ENCODE measurements at places on chromosomes 4 and X.
A peak's percentile ranks its signal among the peaks of the same experiment; 100 is the strongest.

GRCh38 chr4:182928061-182928460 lies 10.9 kb upstream of the DCTD start:
- DNase-seq, result no peak
- H3K4me1 ChIP-seq, result peaks cover 3% of the 10 kb centered on the region
- H3K36me3 ChIP-seq, result no peaks in the 10 kb centered on the region
- H3K27me3 ChIP-seq, result peaks cover 5% of the 10 kb centered on the region
- H3K27ac ChIP-seq, result no peak overlapping the region

- peak overlapping the region; percentile 100 for H3K27ac ChIP-seq
- DNase-seq, result peak; percentile 99
- peaks cover 3% of the 10 kb centered on the region for H3K4me1 ChIP-seq
- H3K4me3 ChIP-seq, result peak overlapping the region; percentile 99
- H3K36me3 ChIP-seq, result no peaks in the 10 kb centered on the region
Observed at GRCh38 chr4:102827674-102828496, 534 bp upstream of the UBE2D3 start.

GRCh38 chrX:111447298-111447697 lies 35.3 kb upstream of the DCX start:
- H3K36me3 ChIP-seq, result no peaks in the 10 kb centered on the region
- no peak overlapping the region for H3K4me3 ChIP-seq
- no peaks in the 10 kb centered on the region for H3K4me1 ChIP-seq
- DNase-seq, result no peak

DNA sequence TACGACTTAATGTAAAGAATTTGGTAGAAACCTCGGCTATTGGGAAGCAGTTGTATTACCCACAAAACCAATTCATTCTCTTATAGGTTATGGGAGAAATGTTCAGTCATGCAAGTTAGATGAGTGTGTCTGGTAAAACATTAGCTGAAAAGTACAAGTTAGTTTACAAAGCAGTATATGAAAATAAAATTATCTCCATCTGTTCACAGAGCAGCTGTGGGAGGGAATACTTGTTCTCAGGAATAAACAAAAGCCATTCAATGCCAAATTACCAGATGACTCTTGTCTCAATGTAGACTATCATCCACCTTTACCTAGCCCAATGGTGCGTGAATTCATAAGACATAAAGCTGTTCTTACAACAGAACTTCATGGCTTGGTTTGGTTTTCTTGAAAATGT lies 28.6 kb downstream of the STAP1 start:
- H3K4me3 ChIP-seq, result no peak overlapping the region
- H3K4me1 ChIP-seq, result no peaks in the 10 kb centered on the region
- no peaks in the 10 kb centered on the region for H3K27me3 ChIP-seq
- no peak overlapping the region for H3K27ac ChIP-seq
- H3K36me3 ChIP-seq, result no peaks in the 10 kb centered on the region

DNA sequence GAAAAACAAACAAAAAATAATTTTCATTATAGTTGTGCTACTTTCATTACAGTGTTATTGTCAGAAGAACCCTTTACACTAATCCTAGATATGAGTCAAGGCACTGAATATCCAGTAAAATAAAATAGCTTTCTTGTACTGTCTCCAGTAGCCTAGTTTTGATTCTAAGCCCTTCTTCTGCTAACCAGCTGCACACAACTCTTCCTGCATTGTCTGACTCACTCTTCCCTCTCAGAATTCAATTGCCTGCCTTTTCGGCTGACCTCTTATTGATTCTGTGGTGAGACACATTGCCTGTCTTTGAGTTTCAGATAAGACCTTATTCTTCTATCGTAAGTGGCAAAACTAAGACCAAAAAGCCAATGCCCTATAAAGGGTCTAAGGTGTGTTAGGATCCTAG lies 26.7 kb upstream of the PCDH18 start:
- DNase-seq, result no peak
- H3K4me3 ChIP-seq, result no peak overlapping the region
- no peaks in the 10 kb centered on the region for H3K36me3 ChIP-seq
- no peaks in the 10 kb centered on the region for H3K27me3 ChIP-seq
- no peak overlapping the region for H3K27ac ChIP-seq
- no peaks in the 10 kb centered on the region for H3K4me1 ChIP-seq

DNA sequence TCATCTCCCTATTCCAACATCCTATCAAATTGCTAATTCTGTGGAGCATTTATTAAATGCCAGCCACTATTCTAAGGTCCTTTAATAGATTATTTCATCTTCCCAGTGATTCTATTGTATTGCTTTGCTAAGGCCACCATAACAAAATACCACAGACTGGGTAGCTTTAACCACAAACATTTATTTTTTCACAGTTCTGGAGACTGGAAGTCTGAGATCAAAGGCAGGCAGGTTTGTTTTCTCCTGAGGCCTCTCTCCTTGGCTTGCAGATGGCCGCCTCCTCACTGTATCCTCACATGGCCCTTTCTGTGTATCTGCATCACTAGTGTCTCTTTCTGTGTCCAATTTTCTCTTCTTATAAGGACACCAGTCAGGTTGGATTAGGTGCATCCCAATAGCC lies 64.5 kb downstream of the CPE start:
- no peaks in the 10 kb centered on the region for H3K27me3 ChIP-seq
- no peaks in the 10 kb centered on the region for H3K36me3 ChIP-seq
- DNase-seq, result no peak
- no peaks in the 10 kb centered on the region for H3K4me1 ChIP-seq

GRCh38 chr4:8403173-8403753 lies 37.3 kb downstream of the ACOX3 start:
- no peak for DNase-seq
- no peaks in the 10 kb centered on the region for H3K27me3 ChIP-seq
- peaks cover 70% of the 10 kb centered on the region for H3K36me3 ChIP-seq
- no peak overlapping the region for H3K27ac ChIP-seq
- H3K4me1 ChIP-seq, result peaks cover 21% of the 10 kb centered on the region
- no peak overlapping the region for H3K4me3 ChIP-seq

DNA sequence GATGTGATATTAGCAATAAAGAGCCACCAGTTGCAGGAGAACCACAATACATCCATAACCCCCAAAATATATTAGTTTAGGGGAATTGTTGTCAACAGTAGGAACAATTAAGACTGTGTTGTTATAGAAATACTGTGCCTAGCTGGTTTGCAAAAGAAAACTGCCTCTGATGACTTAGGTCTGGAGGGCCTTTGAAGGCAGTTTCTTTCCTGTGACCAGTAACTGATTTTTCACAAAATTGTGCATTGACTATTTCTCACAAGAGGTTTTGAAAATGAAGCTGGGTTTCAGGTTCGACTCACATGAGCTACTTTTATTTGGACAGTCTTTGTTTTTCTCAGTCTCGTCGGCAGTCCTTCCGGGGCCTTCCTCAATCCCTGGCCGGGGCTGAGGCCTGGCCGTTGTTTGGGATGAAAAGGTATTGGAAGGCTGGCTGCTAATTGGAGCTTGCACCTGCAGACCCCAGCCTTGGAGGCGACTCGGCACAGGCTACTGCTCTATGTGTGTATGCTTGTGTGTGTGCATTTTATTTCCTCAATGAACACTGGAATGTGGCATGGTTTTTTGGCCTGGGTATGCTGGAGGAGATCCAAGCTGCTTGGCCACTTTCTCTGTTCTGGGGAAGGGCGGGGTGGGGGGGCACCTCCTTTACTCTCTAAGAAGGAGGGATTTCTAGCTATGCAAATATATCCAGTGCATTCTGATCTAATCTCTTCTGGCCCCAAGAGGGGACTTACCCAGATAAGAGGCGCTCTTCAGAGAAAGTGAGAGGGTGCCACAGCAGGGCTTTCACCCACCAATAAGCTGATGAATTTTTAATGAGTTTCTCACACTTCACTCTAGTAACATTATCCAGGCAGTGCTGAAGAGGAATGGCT lies 49.5 kb upstream of the LNX1 start:
- H3K4me3 ChIP-seq, result no peak overlapping the region
- no peaks in the 10 kb centered on the region for H3K36me3 ChIP-seq
- no peak overlapping the region for H3K27ac ChIP-seq
- no peaks in the 10 kb centered on the region for H3K27me3 ChIP-seq

DNA sequence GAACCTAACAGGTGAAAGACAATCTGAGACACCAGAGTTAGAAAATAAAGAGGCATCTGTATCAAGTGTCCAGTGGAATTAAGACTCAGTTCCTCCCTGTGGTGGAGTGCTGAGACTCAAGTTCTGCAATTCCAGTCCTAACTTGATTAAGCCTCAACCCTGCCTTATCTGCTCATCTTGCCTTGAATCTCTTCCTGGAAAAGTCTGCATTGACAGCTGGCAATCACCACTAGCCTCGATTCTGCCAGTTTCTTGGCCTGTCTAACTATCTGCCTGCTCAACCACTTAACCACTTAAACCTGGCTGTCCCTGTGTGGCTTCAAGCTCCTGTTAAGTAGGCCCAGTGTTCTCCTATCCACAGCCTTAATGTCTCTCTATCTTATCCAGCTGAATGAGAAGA lies 22.4 kb upstream of the NEIL3 start:
- H3K36me3 ChIP-seq, result no peaks in the 10 kb centered on the region
- H3K27ac ChIP-seq, result no peak overlapping the region
- DNase-seq, result no peak
- H3K4me1 ChIP-seq, result no peaks in the 10 kb centered on the region

GRCh38 chrX:22389556-22390179 lies 117.0 kb downstream of the CBLL2 start:
- no peaks in the 10 kb centered on the region for H3K36me3 ChIP-seq
- peak; percentile 8 for DNase-seq
- H3K4me1 ChIP-seq, result no peaks in the 10 kb centered on the region
- peaks cover 2% of the 10 kb centered on the region for H3K27me3 ChIP-seq

DNA sequence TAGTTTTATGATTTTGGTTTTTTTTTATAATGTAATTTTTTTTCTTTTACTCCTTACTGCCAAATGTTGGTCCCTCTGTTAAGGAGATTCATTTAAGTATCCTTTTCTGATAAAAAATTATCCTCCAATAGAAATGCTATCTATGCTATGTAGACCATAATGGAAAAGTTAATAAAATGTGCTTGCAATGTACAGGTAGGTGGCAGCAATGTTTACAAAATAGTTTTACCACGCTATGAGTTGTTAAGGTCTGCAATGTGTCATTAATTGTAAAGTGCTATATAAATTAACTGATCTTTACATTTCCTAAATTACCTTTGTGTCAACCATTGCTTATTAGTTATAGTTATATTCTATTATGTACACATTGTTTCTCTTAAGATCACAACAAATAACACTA lies 3.8 kb upstream of the CENPC start:
- H3K4me3 ChIP-seq, result no peak overlapping the region
- no peaks in the 10 kb centered on the region for H3K27me3 ChIP-seq
- no peaks in the 10 kb centered on the region for H3K36me3 ChIP-seq
- no peak overlapping the region for H3K27ac ChIP-seq

DNA sequence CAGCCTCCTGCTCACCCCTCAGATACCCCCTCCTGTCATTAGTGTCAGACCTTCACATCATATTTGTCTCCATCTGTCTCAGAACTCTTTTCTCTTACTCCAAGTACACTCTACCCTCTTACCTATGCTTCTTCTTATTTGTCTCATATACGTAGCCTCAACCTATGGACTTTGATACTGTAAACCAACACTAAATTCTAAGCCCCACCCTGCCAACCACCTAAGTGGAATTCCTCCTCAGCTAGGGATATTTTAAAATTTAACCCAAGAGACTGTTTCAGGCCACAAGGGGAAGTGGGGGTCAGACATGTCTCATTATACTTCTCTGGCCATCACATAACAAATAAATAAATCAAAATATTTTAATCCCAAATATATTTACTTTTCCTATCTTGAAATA lies 778.1 kb upstream of the GRID2 start:
- no peak overlapping the region for H3K4me3 ChIP-seq
- no peak for DNase-seq
- no peaks in the 10 kb centered on the region for H3K27me3 ChIP-seq
- H3K4me1 ChIP-seq, result no peaks in the 10 kb centered on the region
- H3K36me3 ChIP-seq, result no peaks in the 10 kb centered on the region
- H3K27ac ChIP-seq, result no peak overlapping the region

- no peaks in the 10 kb centered on the region for H3K36me3 ChIP-seq
- H3K27me3 ChIP-seq, result no peaks in the 10 kb centered on the region
- H3K4me1 ChIP-seq, result no peaks in the 10 kb centered on the region
- DNase-seq, result no peak
- H3K27ac ChIP-seq, result no peak overlapping the region
Observed at GRCh38 chr4:48603366-48604003, 113.4 kb downstream of the ZAR1 start.

DNA sequence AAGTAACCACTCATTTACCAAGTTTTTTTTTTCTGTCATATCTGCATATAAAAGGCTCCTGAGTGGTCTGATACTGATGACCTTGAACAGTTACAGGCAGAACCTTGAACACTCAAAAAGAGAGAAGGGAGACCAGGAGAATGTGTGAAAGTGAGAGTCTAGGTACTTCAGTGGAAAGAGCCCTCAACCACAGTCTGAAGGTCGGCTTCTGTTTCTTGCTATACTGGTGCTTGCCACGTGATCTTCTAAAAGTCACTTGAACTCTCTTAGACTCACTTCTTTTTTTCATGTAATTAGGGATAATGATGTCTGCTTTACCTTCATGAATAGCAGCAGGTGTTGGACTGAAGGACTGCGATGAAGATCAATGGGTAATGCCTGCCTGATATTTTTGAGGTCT lies 22.8 kb downstream of the GABRB1 start:
- H3K27ac ChIP-seq, result no peak overlapping the region
- no peaks in the 10 kb centered on the region for H3K4me1 ChIP-seq
- no peaks in the 10 kb centered on the region for H3K27me3 ChIP-seq

GRCh38 chr4:170887396-170887795 lies 797.6 kb upstream of the AADAT start:
- no peaks in the 10 kb centered on the region for H3K36me3 ChIP-seq
- H3K4me3 ChIP-seq, result no peak overlapping the region
- no peaks in the 10 kb centered on the region for H3K27me3 ChIP-seq
- H3K27ac ChIP-seq, result no peak overlapping the region
- DNase-seq, result no peak

DNA sequence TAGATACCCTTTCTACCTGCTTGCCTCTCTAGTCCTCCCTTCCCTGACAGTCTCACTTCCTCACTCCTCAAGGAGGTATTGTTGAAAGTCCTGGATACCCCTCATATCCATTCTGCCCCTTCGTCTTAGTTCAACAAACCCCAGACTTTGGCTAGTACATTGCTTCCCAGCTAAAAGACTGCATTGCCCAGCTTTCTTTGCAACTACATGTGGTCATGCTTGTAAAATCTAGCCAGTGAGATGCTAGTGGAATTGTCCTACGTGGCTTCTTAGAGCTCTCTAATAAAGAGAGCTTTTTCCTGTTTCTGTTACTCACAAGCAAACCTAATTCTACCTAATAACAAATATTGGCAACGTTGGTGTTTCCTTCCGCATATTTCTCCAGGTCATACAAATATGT lies 237.9 kb upstream of the PSAPL1 start:
- H3K27ac ChIP-seq, result no peak overlapping the region
- H3K36me3 ChIP-seq, result peaks cover 10% of the 10 kb centered on the region
- H3K27me3 ChIP-seq, result no peaks in the 10 kb centered on the region
- DNase-seq, result no peak

All from spinal cord (tissue), 10 donors.